ENCODE measurements at places on chromosomes 2 and 18.
A peak's percentile ranks its signal among the peaks of the same experiment; 100 is the strongest.

- no peak for DNase-seq
Measured at GRCh38 chr2:95034221-95034620, 8.7 kb downstream of the MAL start.

GRCh38 chr2:105510761-105511528 lies 112.1 kb upstream of the FHL2 start:
- no peak for DNase-seq

DNA sequence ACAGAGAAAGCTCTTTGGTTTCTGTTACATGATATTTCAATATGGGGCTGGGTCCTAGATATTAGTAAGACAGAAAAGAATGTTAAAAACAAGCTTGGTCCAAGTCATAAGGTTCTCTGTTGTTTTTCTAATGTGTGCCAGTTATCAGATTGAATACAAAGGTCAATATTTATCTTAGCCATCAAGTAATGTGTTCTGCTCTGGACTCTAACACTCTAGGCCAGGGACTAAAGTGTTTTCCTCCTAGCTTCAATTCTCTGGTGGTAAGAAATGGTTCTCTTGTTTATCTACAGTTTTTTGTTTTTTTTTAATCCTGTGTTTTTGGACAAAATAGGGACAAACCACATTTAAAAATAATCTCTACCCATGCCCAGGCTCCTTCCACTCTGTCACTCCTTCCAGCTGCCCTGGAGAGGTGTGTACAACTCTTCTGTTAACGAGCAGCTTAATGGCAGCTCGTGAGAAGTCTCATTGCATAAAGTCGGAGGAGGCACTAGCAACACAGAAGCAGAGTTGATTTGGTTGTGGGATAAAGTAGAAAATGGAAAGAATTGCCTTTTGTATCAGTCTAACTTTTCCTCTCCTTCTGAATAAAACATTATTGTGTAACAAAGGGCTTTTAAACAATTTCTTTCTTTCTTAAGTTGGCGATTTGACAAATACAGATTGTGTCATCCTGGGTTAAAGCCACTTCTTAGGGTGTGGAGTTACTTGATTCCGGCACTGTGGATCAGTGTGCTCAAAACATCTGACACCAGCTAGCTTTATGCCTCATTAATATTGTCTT lies 8.0 kb upstream of the SESTD1 start:
- DNase-seq, result no peak

DNA sequence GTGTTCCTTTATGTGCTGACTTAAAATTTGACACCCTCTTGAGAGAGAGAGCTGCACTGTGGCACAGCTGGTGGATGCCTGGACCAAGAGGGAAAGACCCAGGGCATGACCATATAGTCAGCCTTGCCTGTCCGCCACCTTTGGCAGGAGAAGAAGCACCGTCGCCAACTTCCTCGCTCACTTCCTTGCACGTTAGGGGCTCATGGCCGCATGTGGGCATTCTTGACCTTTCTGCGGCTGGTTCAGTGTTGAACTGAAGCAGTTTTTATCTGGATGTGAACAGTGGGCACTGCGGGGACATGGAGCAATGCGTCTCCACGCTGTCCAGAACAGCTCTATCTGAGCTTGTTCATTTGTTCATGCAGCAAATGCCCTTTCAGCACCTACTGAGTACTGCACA lies 66.9 kb downstream of the TRAPPC12 start:
- no peak for DNase-seq

GRCh38 chr2:222024932-222025880 lies 273.6 kb downstream of the PAX3 start:
- peak; percentile 14 for DNase-seq

- DNase-seq, result no peak
Measured at GRCh38 chr2:230872151-230872967, 7.6 kb downstream of the ITM2C start.

GRCh38 chr2:190891372-190891771 lies 10.8 kb downstream of the GLS start:
- DNase-seq, result no peak

- DNase-seq, result no peak
Measured at GRCh38 chr2:141641462-141641861, 489.4 kb downstream of the LRP1B start.
